ENCODE measurements at places on chromosomes 13 and 19.

- peak; percentile 4 for DNase-seq
Observed at GRCh38 chr19:42023121-42023942, 29.3 kb upstream of the ATP1A3 start.

GRCh38 chr13:47623862-47624261, 377.2 kb downstream of the SUCLA2 start:
- no peak for DNase-seq

DNA sequence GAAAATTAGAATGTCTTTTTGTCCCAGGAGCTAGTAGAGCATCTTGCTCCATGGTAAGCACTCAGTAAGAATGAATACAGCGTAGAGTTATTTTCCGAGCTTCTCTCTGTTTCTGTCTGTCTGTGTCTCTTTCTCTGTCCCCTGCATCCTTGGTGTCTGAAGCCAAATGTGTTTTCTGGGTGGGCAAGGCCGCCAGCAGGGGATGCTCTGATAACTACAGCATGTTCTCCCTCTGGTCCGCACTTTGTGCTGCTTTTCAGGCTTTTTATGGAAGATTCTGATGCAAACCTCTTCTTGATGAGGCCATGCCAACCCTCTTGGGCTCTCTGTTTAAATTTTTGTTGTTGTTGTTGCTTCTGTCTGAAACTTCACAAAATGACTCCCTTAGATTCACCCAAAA, 142.8 kb upstream of the UBL3 start:
- DNase-seq, result no peak

DNA sequence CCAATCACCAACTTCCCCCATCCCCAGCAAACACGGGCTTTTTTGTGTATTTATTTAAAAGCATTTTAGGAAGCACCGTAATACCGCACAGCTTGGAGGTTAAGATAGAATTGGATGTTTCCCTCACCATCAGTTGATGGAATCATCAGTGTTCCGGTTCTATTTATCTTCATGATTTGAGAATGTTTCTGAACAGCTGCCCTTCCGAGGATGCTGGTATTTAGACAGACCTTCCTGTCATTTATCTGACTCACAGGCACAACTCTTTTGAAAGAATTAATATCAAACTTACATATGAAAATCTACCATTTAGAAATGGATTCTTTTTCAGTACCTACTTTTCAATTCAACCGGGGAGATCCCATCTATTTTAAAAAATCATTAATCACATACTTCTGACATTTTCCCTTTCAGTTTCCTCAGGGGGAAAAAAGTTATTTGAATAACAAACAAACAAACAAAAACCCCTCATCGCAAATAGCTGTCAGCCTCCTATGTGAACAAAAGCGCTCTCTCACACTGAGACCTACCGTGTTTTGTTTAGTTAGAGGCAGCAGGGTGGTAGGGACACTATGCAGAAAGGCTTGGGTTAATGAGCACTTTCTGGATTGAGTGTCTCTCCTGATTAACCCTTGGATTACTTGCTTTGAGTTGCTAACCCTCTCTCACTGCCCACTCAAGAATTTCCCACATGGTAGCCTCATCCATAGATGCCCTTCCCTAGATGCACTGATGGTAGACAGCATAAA, 189.3 kb downstream of the TM9SF2 start:
- DNase-seq, result no peak

DNA sequence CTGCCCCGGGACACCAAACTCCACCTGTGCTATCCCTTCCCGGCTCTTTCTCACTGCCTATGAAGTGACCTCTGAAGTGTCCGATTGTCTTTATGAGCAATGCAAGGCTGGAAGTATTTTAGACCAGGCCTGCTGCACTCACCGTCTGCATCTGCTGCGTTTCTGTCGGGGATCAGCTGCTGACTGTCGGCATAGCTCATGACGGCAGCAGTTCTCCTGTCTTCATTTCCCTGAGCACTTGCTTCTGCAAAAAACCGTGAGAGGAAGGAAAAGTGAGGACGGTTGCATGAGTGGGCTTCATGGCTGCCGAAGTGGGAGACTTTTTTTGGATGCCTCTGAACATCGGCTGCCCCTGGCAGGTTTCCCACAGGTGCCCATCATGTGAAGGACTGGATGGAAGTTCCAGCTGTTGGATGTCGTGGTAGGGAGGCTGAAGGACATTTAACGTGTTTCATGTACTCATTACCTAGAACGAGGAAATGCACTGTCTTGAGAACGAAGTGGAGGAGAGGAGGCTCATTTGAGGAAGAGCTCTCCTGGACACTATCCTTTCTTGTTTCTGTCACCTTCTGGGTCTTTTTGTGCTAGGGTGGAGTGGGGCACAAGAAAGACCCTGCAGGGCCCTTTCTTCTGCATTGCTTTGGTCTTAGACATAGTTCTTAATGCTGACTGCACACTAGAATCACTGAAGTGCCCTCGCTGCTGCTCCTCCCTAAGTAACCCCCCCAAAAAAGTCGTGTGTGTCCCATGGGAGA, 94.7 kb downstream of the RNASEH2B start:
- DNase-seq, result no peak

DNA sequence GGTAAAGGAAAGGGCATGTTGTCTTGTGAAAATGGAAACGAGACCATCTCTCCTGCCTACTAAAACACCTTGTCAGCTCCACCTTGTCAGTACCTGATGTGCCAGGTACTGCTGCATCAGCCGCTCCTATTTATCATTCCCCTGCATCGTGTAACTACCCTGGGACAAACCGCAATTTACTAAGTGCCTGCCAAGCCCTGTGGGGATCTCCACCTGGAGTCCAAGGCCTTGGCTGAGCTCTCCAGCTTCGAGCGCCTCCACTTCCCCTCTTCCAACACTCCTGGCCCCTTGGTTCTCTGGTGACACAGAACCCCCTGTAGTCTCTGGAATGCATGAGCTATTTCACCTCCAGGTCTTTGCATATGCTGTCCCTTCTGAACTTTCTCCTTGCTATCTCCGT, 25.9 kb upstream of the CCNP start:
- no peak for DNase-seq

- DNase-seq, result no peak
Observed at GRCh38 chr13:91247768-91248167, 99.7 kb upstream of the MIR17HG start.

GRCh38 chr19:33582914-33583313, 38.8 kb upstream of the CHST8 start:
- DNase-seq, result no peak

- no peak for DNase-seq
Observed at GRCh38 chr13:61508936-61509335, 93.3 kb upstream of the PCDH20 start.

DNA sequence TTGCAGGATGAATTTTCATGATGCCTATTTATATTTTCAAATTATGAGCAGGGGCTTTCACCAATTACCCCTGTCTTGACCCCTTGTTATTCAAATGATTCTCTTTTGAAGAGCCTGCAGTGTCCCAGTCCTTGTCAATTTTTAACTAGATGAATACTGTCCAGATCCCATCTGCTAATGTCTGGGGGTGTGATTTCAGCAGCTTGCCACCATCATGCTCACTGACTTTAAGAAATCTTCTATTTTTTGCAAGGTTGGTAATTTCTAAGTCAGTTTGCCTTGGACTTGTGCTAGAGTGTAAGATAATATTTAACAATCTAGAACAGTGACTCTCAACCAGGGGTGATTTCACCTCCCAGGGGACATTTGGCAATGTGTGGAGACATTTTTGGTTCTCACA, 106.0 kb downstream of the CACNA1A start:
- DNase-seq, result no peak

DNA sequence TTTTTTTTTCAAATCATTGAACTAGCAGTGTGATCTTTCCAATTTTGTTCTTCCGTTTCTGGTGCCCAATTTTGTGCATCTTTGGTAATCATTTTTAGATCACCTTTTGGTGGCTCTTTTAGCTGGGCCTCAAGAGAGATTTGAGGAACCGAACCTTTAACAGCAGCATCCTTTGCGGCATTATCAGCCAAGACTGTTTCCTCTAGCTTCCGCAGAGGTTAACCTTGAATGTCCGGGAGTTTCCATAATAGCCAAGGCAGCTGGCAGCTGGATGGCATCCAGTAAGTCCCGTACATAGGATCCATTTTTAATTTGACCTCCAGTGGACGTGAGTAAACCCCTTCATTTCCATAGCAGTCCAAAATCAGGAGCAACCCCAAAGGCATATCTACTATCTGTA, 9.6 kb downstream of the IRGC start:
- DNase-seq, result no peak

DNA sequence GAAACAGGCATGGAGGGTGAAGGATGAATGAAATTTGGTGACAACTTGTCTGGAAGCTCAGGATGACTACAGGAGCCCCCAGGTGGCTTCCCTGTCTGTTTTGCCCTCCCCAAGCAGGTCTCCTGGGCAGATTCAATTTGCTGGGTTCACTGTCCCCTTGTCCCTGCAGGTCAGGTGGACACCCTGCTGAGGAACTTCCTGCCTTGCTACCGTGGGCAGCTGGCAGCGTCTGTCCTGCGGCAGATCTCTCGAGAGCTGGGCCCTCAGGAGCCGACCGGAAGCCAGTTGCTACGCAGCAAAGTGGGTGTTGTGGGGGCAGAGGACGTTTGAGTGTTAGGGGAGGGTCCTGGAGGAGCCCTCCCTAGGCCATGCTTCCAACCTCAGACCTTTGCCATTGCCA, 19.1 kb downstream of the PGLS start:
- no peak for DNase-seq

DNA sequence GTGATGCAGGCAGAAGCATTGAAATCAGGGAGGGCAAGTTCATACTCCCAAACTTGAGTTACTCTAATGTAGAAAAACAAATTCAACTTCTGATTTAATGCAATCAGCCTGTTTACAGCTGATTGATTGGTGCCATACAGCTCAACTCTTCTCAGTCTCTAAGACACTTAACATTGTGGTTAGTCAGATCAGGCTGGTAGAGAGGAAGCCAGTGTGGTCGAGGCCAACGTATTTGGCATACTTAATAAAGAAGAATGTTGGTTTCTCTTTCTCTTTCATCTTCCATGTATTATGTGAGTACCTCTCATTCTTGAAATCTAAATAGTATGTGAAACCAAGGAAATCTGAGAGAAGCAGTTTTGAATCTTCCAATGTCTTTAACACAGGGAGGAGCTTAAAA, 255.0 kb upstream of the SLITRK1 start:
- DNase-seq, result peak; percentile 25

GRCh38 chr19:44850641-44851109, 4.6 kb downstream of the NECTIN2 start:
- DNase-seq, result no peak

GRCh38 chr19:6686628-6686975, 16.6 kb upstream of the TNFSF14 start:
- DNase-seq, result no peak

DNA sequence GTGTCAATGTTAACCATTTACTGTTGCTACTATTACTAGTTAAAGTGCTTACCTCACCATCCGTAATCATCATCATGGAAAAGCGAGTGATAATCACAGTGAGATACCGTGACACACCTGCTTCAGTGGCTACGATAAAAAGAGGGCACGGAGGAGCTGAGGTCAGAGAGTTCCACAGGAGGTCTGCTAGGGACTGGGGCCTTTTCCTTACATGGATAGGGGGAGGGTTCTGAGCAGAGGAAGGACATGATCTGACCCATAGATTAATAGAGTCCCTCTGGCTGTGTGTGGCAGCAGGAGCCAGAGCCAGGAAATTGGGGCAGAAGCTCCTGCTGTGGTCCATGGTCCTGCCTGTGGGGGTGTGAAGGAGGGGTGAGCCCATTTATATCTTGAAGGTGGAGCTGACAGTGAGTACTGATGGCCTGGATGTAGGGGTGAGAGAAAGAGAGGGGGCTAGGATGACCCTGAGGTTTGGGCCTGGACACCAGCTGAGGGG, 136.7 kb downstream of the SIPA1L3 start:
- DNase-seq, result no peak

GRCh38 chr19:34639491-34640085, 37.4 kb downstream of the SCGB2B2 start:
- peak; percentile 61 for DNase-seq

GRCh38 chr13:47680748-47681147, 320.3 kb downstream of the SUCLA2 start:
- no peak for DNase-seq

DNA sequence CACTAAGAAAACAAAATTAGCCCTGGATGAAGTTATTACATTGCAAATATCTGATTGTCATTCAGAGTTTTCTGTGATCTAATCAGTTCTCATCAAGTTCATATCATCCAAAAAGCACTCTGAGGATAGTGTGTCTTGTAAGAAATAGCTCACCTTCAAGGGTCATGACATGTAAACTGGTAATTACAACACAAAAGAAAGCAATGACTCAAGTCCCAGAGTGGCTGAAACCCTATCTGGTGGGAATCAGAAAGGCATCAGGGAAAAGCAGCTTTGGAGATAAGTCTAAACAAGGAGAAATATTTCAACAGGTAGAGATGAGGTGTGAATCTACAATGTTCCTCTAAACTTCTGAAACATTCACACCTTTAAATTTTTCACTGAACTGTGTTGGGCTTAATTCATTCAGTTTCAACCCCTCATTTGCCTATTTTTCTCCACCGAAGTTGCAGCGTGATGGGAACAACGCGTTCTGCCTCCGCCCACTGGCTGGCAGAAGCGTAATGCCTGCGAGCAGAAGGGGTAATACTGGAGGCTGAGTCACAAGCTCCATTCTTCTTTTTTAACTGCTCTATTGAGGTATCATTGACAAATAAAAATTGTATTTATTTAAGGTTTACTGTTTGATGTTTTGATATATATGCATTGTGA, 155.2 kb upstream of the IPO5 start:
- no peak for DNase-seq

GRCh38 chr13:47890146-47890814, 110.8 kb downstream of the SUCLA2 start:
- DNase-seq, result no peak

- no peak for DNase-seq
Observed at GRCh38 chr13:77745784-77746183, 48.3 kb downstream of the SLAIN1 start.

GRCh38 chr13:72960541-72960940, 98.3 kb upstream of the KLF5 start:
- no peak for DNase-seq

Data from stimulated activated CD4-positive, alpha-beta T cell treated with anti-CD3 and anti-CD28 coated beads, Interleukin-12 subunit alpha, Interleukin-12 subunit beta, amount 100 ng/mL, for 48 hours (primary cell).